ENCODE measurements at places on chromosomes 7 and 10.

GRCh38 chr10:87752566-87752965 lies 65.5 kb downstream of the ATAD1 start:
- DNase-seq = no peak

DNA sequence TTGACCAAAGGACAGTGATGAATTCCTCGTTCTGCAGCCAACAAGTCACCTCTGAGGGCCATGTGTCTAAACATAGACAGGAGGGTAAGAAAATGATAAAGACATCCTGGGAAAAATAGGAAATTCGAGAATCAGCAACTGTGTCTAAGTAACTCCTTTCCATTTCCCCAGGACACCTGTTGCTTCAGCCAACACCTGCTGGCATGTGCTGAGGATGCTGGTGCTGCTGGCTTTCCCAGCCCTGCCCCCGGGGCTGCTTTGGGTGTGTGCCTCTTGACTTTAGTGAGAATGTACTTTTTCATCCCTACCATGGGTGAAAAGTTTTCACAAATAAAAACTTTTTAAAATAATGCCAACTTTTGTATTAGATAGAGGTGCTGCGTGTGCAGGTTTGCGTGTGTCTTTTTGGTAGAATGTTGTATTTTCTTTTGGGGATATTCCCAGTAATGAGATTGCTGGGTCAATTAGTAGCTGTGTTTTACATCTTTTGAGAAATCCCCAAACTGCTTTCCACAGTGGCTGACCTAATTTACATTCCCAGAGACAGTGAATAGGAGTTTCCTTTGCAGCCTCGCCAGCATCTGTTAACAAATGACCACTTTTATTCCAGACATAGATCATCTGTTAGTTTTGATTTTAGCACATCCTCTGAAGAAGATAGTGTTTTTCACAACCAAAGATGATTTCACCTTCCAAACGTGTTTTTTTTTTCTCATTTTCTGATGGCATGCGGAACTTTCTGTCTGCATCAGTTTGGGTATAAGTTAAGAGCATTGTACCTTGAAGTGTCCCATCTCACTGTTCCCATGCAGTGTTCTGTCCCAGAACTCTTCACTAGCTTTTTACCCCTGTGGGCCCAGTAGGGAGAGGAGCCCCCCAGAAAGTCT lies 104.2 kb upstream of the ACBD5 start:
- no peak for DNase-seq

DNA sequence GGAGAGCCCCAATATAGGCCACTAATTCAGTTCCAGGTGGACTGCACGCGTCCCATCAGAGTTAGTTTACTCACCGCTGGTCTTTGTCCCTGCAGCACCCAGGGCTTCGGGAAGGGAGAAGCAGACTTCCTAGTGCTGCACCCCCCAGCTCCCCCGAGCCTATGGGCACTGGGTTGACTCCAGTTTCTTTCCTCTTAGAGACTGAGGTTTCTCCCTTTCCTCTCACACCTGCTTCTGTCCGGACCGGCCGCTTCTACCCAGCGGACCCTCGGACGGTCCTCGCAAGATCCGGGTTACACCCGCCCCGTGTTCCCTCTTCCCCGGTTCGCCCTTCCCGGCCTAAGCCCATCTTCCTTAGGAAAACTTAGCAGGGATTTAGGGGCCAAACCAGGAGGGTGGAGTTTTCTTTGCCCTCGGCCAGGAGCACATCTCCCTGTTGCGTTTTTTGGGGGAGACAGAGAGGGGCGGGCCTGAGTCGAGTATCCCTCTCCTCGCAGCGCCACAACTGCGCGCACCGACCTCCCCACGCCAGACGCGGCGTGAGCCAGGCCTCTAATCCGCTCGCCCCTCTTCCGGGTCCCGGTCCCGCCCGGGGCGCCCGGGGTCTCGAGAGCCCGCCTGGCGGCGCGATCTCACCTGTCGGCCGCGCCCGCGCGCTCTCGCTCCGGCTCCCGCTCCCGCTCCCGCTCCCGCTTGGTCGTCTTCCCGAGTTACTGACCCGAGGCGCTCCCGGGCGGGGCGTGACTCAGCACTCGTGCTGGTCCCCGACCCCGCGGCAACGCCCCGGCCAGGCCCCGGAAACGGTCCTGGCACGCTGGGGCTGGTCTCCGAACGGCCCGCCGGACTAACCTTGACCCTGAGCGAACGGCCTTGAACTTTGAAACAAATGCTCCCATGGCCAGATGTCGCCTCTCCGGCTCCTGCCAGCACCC lies at the start of gene AIFM2:
AIFM2 (minus strand) TSS at position 728 of the 932 bp plus-strand sequence. CDS start 8,741 bp downstream, outside the sequence.
- peak; percentile 40 for DNase-seq

DNA sequence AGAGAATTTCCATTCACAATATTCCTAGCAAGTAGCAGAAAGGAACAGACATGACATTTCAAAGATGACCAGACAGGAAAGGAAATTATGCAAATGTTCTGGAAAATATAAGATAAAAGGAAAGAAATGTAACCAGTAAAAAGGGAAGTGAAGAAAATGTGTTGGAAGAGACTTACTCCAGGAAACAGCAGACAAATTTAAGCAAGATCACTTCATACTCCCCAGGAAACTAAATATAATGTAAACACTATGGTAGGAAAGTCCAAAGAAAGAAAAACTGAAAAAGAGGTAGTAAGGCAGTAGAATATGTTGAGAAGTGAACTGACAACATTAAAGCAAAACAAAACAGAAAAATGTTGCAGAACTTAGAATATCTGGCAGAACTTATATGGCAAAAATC lies 6.4 kb upstream of the ST8SIA6 start:
- no peak for DNase-seq

DNA sequence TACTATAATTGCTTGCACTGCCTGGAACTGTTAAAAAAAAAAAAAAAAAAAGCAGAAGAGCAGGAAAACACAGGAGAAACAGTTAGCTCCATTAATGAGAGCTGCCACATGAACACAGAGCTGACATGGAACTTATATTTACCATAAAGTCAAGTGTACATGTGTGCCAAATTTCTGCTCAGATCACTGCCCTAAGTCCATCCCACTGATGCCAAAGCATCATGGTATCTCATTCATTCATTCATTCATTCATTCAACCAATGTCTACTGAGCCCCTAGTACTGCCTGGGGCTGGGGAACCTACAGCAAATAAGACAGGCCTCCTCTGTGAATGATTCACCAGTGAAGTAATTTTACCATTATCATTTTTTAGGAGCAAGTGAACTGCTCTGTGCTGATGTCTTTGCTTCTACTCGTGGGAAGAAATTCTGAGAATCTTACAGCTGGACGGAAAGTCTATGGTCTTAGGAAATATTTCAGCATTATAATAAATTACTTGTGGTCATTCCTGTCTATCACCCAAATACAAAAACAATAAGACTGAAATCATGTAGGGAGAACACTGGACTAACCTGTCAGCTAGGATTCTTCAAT lies 58.8 kb upstream of the ABLIM1 start:
- DNase-seq = no peak

DNA sequence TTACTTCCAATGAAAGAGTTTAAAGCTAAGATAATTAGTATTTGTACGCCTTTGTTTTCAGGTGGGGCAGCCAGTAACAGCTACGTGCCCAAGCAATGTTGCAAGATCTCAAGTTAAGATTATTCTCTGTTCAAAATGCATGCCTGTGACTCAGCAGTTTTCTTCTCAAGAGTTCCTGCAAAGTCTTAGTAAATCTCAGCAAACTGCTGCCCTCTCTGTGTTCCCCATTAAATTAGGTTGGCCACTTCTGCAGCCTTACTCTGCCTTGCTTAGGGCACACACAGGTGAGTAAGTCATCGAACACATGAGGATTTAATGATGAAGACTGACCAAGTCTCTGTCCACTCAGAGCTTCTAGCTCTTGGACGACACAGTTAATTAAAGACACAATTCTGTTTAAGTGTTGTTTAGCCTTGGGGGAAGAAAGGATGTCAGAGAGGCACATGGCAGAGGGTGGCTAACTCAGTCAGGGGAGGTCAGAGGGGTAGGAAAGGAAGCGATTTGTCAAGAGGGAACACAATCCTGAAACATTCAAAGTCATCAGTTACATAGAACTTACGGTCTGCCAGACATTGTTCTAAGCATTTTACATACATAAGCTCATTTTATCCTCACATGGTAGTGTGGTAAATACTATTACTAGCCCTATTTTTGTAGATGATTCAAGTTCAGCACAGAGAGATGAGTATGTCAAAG lies 20.2 kb upstream of the SLC35G1 start:
- no peak for DNase-seq

DNA sequence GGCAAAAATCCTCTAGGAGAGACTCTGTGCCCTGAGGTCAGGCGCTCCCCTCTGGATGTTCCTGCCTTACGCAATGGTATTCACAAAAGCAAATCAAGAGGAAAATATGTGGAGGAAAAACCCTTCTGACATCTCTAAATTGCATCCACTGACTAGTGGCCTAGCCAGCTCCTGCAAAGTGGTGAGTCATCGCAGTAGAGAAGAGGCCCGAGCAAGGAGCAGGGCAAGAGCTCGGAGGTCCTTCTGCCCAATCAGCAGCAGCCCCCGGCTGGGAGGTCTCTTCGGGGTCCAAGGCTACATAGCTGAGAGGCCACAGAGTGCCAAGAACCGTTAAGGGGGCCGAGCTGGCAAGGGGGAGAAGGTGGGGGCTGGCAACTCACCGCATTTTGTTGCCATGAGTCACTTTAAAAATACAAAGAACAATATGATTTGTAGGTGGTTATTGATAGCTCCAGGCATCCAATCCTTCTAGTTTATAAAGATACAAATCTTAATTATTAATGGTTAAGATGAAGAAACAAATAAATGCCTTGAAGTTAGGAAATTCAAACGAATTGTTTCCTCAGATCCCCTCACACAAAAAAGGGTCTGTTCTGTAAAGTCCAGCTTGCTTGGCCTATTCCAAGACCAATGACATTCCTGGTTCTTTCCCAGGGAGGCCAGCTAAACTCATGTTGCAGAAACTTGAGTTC lies 161.6 kb downstream of the PKD1L1 start:
- no peak for DNase-seq

- no peak for DNase-seq
Measured at GRCh38 chr10:122087436-122087835, 98.5 kb downstream of the TACC2 start.

DNA sequence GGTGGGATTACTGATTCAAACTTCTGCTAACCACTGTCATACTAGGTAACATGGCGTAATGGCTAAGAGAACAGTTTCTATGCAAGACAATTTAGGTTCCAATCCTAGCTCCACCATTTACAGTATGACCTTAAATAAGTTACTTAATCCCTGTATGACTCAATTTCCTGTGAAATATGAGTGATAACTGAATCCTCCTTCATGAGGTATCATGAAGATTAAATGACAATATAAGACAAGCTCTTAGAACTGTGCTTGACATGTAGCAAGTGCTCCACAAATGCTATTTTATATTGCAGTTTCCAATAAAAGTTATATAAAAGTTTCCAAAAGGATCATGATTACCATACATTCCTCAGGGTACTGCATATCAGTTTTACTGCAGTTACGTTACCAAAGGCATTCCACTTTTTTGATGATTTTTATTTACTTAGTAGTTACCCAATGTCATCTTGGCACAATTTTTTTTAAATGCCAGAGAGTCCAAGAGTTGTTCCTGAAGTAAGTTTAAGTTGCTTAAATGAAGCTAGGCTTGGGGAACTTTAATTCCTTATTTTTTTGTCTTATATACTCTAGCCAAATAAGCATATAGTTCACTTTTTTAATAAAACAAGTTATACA lies 7.1 kb downstream of the DOCK4 start:
- no peak for DNase-seq

DNA sequence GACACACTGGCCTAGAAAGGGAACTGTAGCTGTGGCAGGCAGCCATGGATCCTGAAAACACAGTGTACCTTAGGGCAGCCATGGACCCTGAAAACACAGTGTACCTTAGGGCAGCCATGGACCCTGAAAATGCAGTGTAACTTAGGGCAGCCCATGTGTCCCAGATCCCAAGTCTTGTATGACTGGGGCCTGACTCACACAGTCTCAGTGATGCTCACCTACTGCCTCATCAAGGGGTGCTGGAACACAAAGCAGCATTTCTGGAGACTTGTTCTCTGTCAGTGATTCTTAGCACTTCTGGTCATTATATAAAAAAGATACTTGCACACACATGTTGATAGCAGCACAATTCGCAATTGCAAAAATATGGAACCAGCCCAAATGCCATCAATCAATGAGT lies 70.2 kb upstream of the LAMB4 start:
- no peak for DNase-seq

GRCh38 chr10:121134711-121135110 lies 283.5 kb downstream of the WDR11 start:
- DNase-seq = no peak

GRCh38 chr10:129909531-129910256 lies 54.4 kb downstream of the EBF3 start:
- no peak for DNase-seq

GRCh38 chr10:82378146-82378545 lies 503.2 kb downstream of the NRG3 start:
- no peak for DNase-seq

GRCh38 chr7:6423942-6424701 lies 23.6 kb downstream of the DAGLB start:
- no peak for DNase-seq

DNA sequence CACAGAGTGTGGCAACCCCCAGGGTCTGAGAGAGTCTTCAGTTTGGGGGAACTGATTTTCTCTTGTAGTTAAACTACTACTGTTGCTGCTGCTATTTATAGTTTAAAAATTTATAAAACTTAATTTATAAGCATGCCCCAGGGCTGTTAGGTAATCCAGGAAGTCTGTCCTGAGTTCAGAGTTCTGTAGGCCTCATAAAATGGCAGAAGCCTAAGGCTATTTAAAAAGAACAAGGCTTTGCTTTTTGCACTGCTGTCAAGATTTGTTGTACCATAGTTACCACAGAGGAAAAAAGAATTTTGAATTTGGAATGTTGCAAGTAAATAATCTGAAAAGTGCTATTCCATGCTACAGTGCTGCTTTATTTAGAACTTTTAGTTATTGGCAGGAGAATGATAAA lies 66.1 kb downstream of the AGK start:
- DNase-seq = no peak

DNA sequence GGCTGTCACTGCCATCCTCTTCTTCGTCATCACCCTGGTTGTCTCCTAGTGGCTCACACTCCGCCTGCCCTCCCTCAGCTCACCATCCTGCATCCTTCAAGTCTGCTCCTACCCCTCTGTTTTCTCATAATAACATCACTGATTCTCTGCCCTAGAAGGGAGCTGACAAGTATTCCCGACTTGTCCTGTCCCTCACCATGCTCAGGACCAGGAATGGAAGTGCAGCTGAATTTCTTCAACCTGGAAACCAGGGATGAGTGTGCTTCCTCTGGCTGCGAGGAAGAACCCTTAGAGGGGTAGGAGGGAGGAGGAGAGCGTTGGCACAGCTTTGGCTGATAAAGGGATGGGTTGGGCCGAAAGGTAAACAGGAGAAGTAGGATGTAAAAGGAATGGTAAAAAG lies 174.8 kb upstream of the GPR26 start:
- DNase-seq = no peak

Data from stimulated activated CD4-positive, alpha-beta T cell treated with anti-CD3 and anti-CD28 coated beads, Interleukin-1b, Interleukin-23, amount 100 ng/mL, for 4 hours (primary cell).